Gastroesophageal sphincter (tissue), 4 donors: ENCODE measurements at places on chromosomes 2 and 18.

DNA sequence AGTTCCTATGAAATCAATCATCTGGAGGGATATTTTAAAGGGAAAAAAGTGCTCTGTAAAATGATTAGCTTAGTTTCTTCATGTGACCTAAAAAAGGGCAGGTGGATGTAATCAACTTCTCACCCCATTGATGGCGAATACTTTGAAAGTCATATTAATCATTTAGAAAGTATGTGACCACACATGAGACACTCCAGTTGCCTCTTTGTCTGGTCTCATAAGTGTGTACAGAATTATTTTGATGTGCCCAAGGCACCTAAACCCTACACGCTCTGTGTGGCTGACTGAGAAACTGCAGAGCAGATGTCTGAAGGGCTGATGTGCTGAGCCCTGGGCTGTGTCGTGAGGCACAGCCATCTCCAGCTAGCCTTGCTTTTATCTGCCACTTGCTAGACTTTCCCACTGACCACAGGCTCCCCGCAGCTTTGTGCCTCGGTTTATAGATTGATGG lies 26.9 kb downstream of the SGPP2 start:
- H3K27ac ChIP-seq, result no peak overlapping the region
- no peaks in the 10 kb centered on the region for H3K4me1 ChIP-seq
- H3K4me3 ChIP-seq, result no peak overlapping the region
- peaks cover 20% of the 10 kb centered on the region for H3K27me3 ChIP-seq

GRCh38 chr18:39319141-39319540 lies 1753.5 kb upstream of the CELF4 start:
- no peaks in the 10 kb centered on the region for H3K4me1 ChIP-seq
- ATAC-seq, result no peak
- H3K27me3 ChIP-seq, result no peaks in the 10 kb centered on the region
- H3K4me3 ChIP-seq, result no peak overlapping the region
- H3K36me3 ChIP-seq, result no peaks in the 10 kb centered on the region

DNA sequence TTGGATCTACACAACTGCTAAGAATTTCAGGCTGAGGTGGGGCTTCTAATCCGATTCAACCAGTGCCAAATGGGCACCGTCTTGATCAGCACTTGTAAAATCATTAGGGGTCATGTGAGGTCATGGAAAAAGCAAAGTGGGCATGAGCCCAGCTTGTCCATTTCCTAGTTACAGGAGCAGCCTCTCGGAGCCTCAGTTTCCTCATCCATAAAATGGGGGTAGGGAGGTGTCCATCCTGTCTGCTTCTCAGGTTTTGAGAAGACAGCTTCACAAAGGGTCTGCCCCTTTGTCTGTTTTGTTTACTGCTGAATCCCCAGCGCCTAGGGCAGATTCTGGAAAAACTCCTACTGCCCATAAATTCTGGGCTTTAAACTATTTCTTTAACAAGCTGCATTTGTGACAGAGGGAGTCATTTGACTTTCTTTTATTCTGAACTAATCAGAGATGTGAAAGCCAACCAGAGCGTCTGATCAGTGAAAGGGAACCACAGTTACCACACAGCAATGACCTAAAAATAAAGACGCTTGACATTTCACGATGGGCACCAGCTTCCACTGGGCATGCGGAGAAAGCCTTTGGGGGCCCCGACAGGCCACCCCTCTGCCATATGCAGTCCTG lies 38.9 kb downstream of the DNMT3A start:
- no peak overlapping the region for H3K4me3 ChIP-seq
- no peak for ATAC-seq
- H3K36me3 ChIP-seq, result peaks cover 40% of the 10 kb centered on the region
- no peak overlapping the region for H3K27ac ChIP-seq

GRCh38 chr2:42569883-42570282 lies 1.5 kb downstream of the MTA3 start:
- no peaks in the 10 kb centered on the region for H3K4me1 ChIP-seq
- peak overlapping the region; percentile 75 for H3K4me3 ChIP-seq
- no peaks in the 10 kb centered on the region for H3K27me3 ChIP-seq
- H3K36me3 ChIP-seq, result no peaks in the 10 kb centered on the region
- H3K27ac ChIP-seq, result peak overlapping the region; percentile 97
- no peak for ATAC-seq

DNA sequence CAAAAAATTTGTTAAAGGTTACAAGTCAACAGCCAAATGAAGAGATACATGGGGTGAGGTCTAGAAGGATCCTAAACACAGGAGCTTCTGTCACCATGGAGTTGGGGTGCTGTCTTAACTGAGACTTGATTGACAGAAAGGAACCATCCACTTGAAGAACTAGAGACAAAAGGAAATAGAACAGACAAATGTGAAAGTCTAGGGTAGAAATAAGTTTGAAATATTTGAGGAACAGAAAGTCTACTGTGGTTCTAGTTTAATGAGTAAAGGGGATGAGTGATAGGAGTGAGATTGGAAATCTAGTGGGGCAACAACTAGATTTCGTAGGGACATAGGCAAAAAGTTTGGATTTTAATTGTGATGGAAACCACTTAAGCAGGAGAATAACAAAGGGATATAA lies 18.7 kb downstream of the RBBP8 start:
- H3K4me1 ChIP-seq, result no peaks in the 10 kb centered on the region
- no peak overlapping the region for H3K4me3 ChIP-seq
- H3K27ac ChIP-seq, result no peak overlapping the region
- no peaks in the 10 kb centered on the region for H3K36me3 ChIP-seq
- no peaks in the 10 kb centered on the region for H3K27me3 ChIP-seq

GRCh38 chr18:23415515-23415914 lies 37.6 kb upstream of the RIOK3 start:
- no peaks in the 10 kb centered on the region for H3K27me3 ChIP-seq
- H3K4me1 ChIP-seq, result no peaks in the 10 kb centered on the region
- H3K4me3 ChIP-seq, result no peak overlapping the region
- H3K27ac ChIP-seq, result no peak overlapping the region

- H3K4me1 ChIP-seq, result no peaks in the 10 kb centered on the region
- H3K36me3 ChIP-seq, result peaks cover 7% of the 10 kb centered on the region
- H3K27ac ChIP-seq, result no peak overlapping the region
- no peak for ATAC-seq
These were observed 18.7 kb downstream of the CLK1 start for GRCh38 chr2:200845669-200846325.

GRCh38 chr2:25368660-25369059 lies 26.9 kb upstream of the DNMT3A start:
- no peaks in the 10 kb centered on the region for H3K4me1 ChIP-seq
- no peak for ATAC-seq
- no peaks in the 10 kb centered on the region for H3K27me3 ChIP-seq
- no peak overlapping the region for H3K27ac ChIP-seq
- no peak overlapping the region for H3K4me3 ChIP-seq
- H3K36me3 ChIP-seq, result no peaks in the 10 kb centered on the region

DNA sequence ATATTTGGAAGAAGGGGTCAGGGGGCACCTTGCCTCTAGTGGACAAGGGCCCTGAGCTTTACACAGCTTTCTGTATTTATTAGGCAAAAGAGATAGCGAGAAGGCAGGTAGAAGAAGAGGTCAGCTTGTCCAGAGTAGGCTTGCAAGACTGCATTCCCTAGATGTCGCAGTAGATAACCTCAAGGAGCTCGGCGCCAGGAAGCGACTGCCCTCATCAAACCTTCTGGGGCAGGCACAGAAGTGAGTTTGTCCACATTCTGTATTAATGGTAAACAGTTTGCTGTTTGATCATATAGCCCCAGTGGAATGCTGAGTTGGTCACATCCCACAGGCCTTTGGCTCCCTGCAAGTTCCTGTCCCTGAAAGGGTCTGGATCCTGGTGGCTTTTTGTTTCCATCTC lies 7.0 kb downstream of the CHCHD5 start:
- H3K27ac ChIP-seq, result no peak overlapping the region
- no peak overlapping the region for H3K4me3 ChIP-seq
- peaks cover 53% of the 10 kb centered on the region for H3K36me3 ChIP-seq
- ATAC-seq, result no peak

- no peak overlapping the region for H3K27ac ChIP-seq
- peaks cover 4% of the 10 kb centered on the region for H3K4me1 ChIP-seq
- peak overlapping the region; percentile 69 for H3K4me3 ChIP-seq
- H3K27me3 ChIP-seq, result no peaks in the 10 kb centered on the region
- no peaks in the 10 kb centered on the region for H3K36me3 ChIP-seq
These were observed 3.2 kb downstream of the STK17B start for GRCh38 chr2:196168181-196168580.

DNA sequence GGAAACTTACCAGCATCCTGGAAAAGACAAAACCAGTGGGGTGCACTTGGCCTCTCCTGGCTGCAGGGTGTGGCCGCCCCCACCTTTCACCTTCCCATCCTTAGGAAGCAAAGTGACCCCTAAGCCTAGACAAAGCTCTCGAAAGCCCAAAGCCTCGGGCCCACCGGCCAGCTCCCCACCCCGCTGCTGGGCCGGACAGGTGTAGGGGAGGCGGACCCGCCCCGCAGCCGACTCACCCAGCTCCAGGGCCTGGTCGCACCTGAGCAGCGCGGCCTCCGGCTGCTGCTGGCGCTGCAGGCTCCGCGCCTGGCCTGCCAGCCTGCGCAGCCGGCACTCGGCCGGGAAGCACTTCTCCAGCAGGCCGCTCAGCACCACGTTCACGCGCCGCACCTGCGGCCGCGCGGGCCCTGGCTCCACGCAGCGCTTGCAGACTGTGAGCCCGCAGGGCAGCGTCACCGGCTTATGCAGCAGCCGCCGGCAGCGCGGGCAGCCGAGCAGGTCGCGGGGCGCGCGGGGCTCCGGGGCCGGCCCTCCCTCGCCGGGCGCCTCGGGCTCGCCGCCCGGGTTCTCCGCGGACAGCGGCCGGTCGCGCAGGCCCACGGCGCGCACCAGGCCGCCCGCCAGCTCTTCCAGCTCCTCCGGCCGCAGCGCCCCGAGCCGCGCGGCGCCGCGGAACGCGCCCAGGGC lies 979 bp downstream of the LONRF2 start:
- peak overlapping the region; percentile 54 for H3K4me3 ChIP-seq
- peak overlapping the region; percentile 96 for H3K27ac ChIP-seq
- ATAC-seq, result peak; percentile 63
- H3K4me1 ChIP-seq, result peaks cover 2% of the 10 kb centered on the region
- H3K36me3 ChIP-seq, result no peaks in the 10 kb centered on the region
- peaks cover 14% of the 10 kb centered on the region for H3K27me3 ChIP-seq

GRCh38 chr2:112712903-112713584 lies 7.8 kb upstream of the NT5DC4 start:
- no peaks in the 10 kb centered on the region for H3K36me3 ChIP-seq
- H3K4me3 ChIP-seq, result no peak overlapping the region
- peaks cover 15% of the 10 kb centered on the region for H3K27me3 ChIP-seq

- peaks cover 56% of the 10 kb centered on the region for H3K27me3 ChIP-seq
- ATAC-seq, result no peak
- H3K27ac ChIP-seq, result no peak overlapping the region
- no peaks in the 10 kb centered on the region for H3K4me1 ChIP-seq
- H3K36me3 ChIP-seq, result no peaks in the 10 kb centered on the region
These were observed 69.7 kb upstream of the CTDP1 start for GRCh38 chr18:79609841-79610281.

DNA sequence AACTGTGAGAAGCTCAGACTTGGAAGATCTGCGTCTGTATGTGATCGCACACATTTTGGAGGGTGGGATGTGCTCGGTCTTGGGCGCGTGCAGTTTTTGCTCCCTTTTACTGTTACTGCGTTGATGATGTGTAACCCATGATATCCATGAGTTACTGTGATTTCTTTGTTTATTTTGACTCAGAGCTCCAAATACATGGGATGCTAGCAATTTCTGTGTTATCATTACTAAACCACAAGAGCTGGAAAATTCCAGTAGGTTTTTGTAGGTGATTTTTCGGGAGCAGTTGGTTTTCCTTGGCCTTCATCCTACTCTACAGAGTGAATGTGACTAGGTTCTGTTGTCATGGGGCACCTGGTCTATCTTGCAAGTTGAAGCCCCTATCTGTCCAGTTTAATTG lies 124.2 kb downstream of the AGAP1 start:
- no peak overlapping the region for H3K4me3 ChIP-seq
- H3K27me3 ChIP-seq, result no peaks in the 10 kb centered on the region
- H3K27ac ChIP-seq, result no peak overlapping the region

DNA sequence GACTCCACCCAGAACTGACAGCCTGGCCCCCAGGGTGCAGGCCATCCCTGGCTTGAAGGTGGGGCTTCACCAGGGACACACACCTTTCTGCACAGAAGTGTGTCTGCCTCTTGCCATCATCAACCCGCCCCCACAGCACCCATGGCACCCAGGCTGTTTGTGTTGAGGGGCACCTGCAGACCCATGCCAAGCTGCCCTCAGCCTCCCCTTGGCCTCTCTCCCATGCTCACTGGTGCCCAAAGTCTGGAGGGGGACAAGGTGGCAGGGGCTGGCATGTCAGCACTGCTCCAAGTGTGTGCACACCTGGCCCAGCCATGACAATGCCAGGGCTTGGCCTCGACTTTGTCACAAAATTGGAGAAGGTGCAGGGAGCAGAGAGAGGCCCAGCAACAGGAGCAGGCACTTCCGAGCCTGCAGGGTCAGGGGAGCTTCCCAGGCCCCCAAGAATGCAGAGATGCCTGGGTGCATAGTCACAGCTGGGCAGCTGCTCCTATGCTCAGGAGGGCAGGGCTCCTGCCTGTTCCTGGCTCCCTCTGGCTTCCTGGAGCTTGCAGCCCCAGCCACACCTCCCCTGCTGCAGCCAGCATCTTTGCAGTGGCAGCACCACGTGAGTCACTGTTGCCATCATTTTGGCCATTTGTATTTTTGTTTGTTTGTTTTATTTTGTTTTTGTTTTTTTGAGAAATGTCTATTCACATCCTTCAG lies 280.6 kb upstream of the UBE2E3 start:
- no peaks in the 10 kb centered on the region for H3K36me3 ChIP-seq
- ATAC-seq, result no peak
- no peak overlapping the region for H3K27ac ChIP-seq
- H3K4me1 ChIP-seq, result no peaks in the 10 kb centered on the region
- H3K27me3 ChIP-seq, result no peaks in the 10 kb centered on the region

GRCh38 chr2:229434187-229434586 lies 163.1 kb upstream of the PID1 start:
- no peak for ATAC-seq
- H3K4me1 ChIP-seq, result no peaks in the 10 kb centered on the region
- H3K27me3 ChIP-seq, result no peaks in the 10 kb centered on the region
- no peaks in the 10 kb centered on the region for H3K36me3 ChIP-seq

- no peak overlapping the region for H3K27ac ChIP-seq
- no peaks in the 10 kb centered on the region for H3K27me3 ChIP-seq
- no peaks in the 10 kb centered on the region for H3K4me1 ChIP-seq
- H3K36me3 ChIP-seq, result no peaks in the 10 kb centered on the region
These were observed 76.0 kb downstream of the FAM124B start for GRCh38 chr2:224325941-224326340.

GRCh38 chr18:50666536-50666935 lies 106.6 kb downstream of the MAPK4 start:
- H3K27me3 ChIP-seq, result no peaks in the 10 kb centered on the region
- no peak overlapping the region for H3K27ac ChIP-seq
- ATAC-seq, result no peak

GRCh38 chr2:123953846-123954245 lies 71.2 kb upstream of the CNTNAP5 start:
- no peak overlapping the region for H3K27ac ChIP-seq
- no peak overlapping the region for H3K4me3 ChIP-seq
- no peaks in the 10 kb centered on the region for H3K36me3 ChIP-seq
- no peaks in the 10 kb centered on the region for H3K27me3 ChIP-seq
- ATAC-seq, result no peak
- no peaks in the 10 kb centered on the region for H3K4me1 ChIP-seq

- H3K4me3 ChIP-seq, result no peak overlapping the region
- no peak overlapping the region for H3K27ac ChIP-seq
- ATAC-seq, result no peak
- H3K27me3 ChIP-seq, result no peaks in the 10 kb centered on the region
- no peaks in the 10 kb centered on the region for H3K36me3 ChIP-seq
These were observed 113.5 kb downstream of the DSC3 start for GRCh38 chr18:30929065-30929464.
